ENCODE measurements at places on chromosomes 1 and 21. TPM values are rescaled to one million over a fixed set of nuclear protein-coding genes. Genes with fewer than 3 reads are reported as not detected.
A peak's percentile ranks its signal among the peaks of the same experiment; 100 is the strongest.

GRCh38 chr1:30161953-30162352, 561.4 kb downstream of the MATN1 start:
- no peak for DNase-seq

DNA sequence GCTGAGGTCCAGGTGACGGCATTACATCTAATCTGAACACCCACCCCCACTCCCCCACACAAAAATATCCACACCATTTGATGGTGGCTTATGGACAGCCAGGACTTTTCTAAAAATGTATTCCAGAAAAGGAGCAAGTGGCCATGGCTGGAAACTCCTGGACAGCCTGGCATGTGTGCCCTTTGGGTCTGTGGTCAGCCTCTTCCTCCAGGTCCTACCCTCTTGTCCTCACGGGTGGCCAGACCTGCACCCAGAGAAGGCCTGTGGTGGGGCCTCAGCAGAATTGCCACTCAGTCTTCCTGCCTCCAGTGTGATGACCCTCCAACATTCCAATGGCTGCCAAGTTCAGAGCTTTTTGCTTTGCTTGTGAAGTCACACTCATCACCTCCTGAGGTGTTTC, 600.6 kb downstream of the AJAP1 start:
- DNase-seq, result no peak

The TSSK3 gene
- 0.85 TPM for total RNA-seq

DNA sequence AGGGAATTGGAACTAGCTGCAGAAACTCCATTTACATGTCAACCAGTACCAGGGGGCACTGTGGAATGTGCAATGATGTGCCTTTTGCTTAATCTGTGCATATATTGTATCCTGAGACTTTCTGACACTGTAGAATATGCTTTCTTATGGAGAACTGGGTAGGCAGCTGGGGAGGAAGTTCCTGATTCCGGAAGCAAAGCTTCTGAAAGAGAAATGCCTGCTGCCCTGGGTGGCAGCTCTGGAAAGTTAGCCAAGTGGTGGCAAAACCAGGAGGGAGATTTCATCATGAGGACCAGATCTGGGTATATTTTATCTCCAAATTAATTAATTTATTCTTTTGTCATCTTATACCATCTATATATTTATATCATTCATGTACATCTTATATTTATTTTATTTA, 116.7 kb downstream of the XCL2 start:
- no peak for DNase-seq

DNA sequence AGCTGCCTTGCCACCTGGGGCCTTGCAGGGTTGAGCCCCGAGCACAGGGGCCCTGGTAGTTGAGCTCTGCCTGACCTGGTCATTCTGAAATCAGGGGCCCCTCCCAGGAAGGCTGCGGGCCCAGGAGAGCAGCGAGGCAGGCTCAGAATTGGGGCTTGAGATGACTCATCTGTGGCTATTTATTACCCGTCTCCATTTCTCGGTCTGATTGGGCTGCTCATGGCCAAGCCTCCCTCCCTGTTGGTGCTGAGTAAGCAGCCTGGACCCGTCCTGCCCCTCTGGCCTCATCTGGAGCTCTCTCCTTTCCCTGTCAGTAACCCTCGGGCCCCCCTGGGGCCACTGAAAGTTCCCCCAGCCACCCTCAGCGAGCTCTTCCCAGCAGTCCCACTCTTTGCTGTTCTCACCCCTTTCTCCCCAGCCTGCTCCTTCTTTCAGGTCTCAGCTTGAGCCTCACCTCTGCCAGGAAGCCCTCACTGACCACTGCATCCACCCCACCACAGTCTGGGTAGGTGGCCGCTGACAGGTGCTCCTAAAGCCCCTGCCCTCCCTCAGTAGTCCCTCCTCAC, 11.0 kb upstream of the TNFRSF8 start:
- peak; percentile 62 for DNase-seq

DNA sequence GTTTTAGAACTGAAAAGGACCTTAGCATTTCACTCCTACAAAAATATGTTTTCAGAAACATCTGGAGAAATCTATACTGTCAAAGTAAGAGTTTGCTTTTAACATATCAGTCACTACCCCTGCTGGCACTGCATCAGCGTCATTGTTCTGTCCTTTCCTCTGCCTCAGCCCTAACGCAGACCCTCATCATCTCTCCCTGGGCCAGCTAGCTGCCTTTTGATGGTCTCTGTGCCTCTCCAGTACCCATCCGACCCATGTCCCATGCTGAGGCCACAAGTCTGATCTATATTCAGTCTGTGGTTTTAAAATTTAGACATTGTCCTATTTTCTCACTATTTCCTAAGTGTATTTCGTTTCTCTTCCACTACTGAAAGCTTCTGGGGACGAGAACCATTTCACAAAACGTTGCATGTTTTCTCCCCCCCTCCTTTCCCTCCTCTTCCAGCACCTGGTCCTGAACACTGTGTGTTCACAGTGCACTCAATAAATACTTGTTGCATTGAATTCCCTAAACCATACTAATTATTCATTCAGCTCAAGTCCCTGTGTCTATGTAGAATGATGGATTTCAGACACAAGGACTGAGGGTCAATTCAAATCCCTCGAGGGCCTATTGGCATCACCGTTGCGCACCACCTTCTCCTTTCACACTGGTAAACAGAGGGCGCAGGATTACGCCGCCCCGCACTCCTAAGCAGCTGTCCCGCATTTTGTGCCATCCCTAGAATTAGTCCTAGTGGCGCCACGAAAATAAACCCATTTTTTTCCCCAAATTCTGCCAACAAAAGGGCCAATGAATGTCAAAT, 53.4 kb downstream of the CD2 start:
- no peak for DNase-seq

The VSIG8 gene
- not detected for total RNA-seq

The MMP23B gene
- total RNA-seq, result 3.3 TPM

The RGSL1 gene
- total RNA-seq, result not detected

- no peak for DNase-seq
These were observed 57.3 kb downstream of the OBSCN start for GRCh38 chr1:228265167-228265566.

The S100B gene
- total RNA-seq, result 2.7 TPM

- DNase-seq, result no peak
These were observed 658.5 kb downstream of the AJAP1 start for GRCh38 chr1:5312862-5313261.
